ENCODE measurements at places on chromosomes 1 and 21.

DNA sequence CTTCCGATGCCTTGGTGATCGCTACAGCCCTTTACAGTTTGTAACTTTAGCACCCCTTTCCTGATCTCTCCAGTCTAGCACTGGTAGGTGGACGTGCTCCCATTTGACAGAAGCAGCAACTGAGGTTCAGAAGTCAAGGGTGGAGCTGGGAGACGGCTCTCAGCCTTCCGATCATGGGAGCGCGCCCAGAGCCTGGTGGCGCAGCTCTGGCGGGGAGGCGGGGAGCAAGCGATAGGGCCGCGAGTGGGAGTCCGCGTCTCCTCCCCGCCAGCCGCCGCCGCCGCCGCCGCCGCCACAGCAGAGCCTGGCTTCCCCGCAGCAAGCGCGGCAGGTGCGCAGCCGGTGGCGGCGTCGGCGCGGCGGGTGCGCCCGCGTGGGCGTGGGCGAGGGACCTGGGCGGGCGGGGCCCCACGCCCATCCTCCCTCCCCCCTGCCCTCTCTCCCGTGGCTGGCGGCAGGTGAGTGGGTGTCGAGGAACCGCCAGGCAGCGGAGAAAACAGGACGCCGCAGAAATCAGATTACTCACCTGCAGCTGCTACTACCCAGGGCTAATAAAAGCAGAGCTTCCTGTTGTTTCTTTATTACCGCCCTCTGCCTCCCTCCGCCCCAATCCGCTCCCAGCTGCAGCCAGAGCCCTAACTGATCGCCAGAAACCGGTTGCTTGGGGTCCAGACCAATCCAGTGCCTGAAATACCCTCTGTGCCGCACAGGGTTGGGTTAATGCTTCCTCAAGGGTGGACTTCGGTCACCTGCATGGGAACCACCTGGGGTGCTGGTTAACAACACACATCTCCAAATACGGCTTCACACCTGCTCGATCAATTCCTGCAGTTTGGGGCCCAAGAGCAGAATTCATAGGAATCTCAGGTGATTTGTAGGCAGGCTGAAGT, 60.2 kb upstream of the ID3 start:
- DNase-seq, result no peak

- DNase-seq, result no peak
Measured at GRCh38 chr1:246182149-246182851, 324.8 kb downstream of the SMYD3 start.

GRCh38 chr1:78370779-78371482, 119.8 kb upstream of the PTGFR start:
- DNase-seq, result no peak

GRCh38 chr1:16462773-16463330, 22.3 kb downstream of the NECAP2 start:
- DNase-seq, result no peak

GRCh38 chr1:226945858-226946245, 5.8 kb downstream of the COQ8A start:
- DNase-seq, result no peak

DNA sequence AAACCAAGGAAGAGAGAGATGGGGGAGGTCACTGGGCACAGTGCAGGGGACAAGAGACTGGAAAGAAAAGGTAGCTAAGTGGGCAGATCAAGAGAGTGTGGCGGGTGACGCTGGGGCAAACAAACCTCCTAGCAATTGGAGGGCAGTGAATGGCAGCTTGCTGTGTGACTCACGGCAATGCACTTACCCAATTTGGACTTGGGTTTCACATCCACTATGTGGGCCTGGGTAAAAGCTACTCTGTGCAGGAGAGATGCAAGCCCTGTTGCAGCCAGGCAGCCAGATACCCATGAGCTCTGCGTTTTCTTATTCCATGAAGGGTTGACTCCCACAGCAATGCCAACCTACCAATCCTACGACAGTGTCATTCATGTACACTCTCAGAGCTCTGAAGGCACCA, 9.5 kb downstream of the PLXNA2 start:
- DNase-seq, result no peak

DNA sequence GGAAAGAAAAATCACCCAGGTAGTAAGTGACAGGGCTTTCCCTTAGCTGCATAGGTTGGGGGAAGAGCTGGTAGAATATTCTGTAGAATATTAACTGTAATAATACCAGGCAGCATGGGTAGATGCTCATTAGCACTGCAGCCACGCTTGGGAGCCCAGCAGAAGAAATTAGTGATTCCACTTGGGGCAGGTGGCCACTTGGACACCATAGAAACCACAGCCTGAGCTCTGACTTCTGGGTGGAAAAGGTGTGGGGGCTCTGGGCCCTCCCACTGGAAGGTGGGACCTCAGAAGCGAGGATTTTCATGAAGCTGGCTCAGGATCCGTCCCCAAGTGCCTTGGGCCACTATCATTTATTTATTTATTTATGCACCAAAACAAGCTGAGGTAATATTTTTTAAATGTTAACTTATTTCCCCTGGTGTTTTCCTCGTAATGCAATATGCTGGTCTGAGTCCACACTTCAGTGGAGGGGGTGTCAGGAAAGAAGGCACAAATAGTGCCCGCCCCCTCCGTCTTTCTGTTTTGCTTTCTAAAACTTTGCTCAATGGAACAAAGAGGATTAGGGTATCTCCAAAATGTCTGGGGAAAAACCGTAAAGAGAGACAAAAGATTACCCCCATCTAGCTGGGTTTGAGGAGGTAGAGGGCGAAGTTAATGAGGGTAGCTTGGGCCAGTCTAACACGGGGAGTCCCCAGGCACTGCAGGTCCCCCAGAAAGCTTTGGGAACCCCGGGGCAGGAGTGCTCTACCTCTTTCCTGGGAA, 75.2 kb upstream of the GADD45A start:
- DNase-seq, result no peak

GRCh38 chr1:46527474-46528296, 23.8 kb downstream of the KNCN start:
- DNase-seq, result no peak

- DNase-seq, result no peak
Measured at GRCh38 chr21:40318371-40318770, 451.1 kb downstream of the PCP4 start.

GRCh38 chr1:201468844-201469644, at the start of gene PHLDA3:
PHLDA3 (minus strand) TSS chr1:201469188; CDS start chr1:201468786, 402 bp downstream.
- DNase-seq, result peak; percentile 95

DNA sequence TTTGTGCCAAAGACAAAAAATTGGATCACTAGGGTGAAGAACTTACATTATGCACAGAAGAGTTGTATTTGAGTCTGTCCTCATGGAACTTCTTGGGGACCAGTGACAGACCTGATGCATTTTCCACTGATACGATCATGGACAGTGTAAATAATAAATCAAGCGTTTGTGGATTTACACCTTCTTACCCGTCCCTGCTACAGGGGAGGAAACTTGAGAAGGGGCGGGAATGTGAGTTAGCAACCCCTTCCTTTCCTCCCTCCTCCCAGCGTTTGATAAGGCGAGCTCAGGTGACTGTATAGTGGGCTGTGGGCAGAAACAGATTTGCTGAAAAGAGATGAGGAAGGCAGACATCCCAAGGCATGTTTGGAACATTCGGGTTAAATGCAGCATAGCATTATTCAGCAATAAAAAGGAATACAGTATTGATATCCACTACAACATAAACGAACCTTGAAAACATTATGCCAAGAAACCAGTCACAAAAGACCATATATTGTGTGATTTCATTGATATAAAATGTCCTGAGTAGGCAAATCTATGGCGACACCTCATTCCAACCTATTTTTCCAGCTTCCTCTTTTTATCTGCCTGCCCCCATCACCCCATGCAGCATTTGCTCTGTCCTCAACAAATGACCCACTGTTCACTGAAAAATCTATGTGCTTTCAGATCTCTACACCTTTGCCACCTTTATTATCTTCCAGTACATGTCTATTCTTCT, 128.7 kb downstream of the ZZZ3 start:
- DNase-seq, result no peak

GRCh38 chr1:31751822-31752241, 12.3 kb downstream of the ADGRB2 start:
- no peak for DNase-seq

- DNase-seq, result no peak
Measured at GRCh38 chr1:65467536-65467935, 47.1 kb downstream of the LEPR start.

GRCh38 chr1:119865627-119866026, 30.7 kb downstream of the ADAM30 start:
- no peak for DNase-seq

GRCh38 chr1:74835051-74835450, 102.1 kb downstream of the TYW3 start:
- DNase-seq, result no peak

GRCh38 chr1:210366767-210367166, 38.1 kb downstream of the HHAT start:
- no peak for DNase-seq

- no peak for DNase-seq
Measured at GRCh38 chr1:25031966-25032667, 102.0 kb upstream of the RUNX3 start.

- no peak for DNase-seq
Measured at GRCh38 chr1:65792669-65793358, at the start of gene PDE4B. PDE4B (plus strand) TSS chr1:65792895.

DNA sequence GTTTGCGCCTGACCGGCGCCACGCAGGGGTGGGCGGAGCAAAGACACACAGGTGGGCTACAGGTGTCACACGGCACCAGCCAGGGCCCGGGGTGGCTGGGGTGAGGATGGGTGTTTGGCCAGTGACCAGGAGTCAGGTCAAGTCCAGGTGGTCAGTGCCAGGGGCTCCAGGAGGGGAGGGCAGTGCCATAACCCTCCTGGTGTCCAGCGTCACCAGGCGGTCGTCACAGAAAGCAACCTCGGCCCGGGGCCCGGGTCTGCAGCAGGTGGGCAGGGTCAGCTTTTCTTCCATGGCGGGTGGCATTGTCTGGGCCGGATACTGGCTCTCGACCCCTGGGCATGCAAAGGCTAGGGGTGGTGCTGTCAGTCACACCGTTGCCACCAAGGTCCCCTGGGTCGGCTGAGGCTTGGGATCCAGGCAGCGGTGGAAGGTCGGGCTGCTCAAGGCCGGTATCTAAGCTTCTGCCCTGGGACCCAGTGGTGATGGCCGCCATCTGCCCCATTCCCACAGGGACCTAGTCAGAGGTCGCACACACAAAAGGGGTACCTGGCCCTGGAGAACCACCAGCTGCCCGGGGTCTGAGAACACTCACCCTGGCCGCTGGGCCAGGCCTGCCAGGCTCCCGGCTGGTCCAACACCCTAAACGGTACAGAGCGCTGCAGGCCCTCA, 1.8 kb downstream of the FNDC10 start:
- DNase-seq, result no peak

DNA sequence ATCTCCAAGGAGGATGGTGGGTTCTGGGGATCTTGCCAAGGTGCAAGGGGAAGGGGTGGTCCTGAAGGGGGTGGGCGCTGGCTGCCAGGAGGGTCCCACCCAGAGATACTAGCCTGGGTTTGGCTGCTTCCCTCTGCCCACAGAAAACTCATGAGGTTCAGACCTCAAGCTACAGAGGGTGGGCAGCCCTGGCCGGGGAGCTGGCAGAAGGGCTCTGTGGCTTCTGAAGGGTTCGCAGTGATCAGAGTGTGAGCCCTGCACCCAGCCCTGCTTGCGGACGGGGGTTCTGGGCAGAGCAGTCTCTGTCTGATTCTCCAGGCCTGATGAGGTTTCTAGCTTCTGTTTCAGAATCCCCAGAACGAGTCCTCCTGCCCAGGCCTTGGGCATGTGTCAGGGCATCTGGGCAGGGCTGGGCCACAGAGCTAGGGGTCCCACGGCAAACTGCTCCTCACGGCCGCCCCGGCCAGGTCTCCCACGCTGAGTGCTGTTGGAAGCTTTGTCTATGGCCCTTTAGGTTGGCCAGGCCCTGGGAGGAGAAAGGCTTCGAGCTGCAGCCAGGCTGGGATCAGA, 635 bp upstream of the MMEL1 start:
- DNase-seq, result no peak

DNA sequence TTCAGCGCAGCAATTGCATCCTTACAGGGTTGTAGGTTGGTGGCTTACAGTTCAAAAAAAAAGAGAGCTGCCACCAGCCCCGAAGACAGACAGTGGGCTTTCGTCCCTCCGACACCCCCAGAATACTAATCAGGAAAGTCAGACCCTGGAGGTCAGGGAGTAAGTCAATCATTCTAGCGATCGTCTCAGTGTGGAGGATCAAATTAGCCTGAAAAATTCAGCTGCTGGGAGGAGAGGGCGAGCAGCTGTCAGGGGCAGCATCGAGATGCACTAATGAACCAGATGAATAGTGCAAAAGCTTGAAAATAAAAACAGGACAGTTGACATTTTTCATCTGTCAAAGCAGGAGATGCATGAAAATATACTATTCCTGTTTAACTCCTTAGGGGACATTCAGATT, 138.4 kb downstream of the NEK7 start:
- DNase-seq, result no peak

Measured in mesenteric fat pad (tissue), 1 donor.